ENCODE measurements at places on chromosomes 16 and 17.

GRCh38 chr17:82158825-82159224, 53.8 kb downstream of the CCDC57 start:
- DNase-seq, result no peak

DNA sequence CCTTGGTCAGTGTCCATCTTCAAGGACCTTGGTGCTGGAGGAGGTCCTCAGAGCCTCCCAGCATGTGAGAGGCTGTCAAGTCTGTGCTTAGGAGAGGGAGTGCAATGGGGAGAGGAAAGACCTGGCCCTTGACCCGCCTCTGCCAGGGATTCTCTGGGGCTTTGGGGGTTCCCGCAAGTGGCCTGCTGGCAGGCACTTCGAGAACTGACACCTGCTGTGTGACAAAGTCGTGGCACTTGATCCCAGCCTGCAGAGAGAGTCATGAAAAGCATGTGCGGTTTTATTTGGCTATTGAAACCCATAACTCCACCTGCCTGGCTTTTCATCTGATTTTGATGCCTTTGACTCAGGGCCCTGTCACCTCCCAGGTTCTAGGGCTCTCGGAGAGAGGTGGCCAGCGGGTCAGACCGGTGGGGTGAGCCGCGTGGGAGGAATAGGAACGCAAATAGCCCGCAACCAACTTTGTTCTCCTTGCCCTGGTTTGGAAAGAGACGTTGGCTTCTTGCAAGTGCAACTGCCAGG, 42.8 kb upstream of the GSE1 start:
- DNase-seq, result no peak

GRCh38 chr17:64085650-64086005, 44.3 kb downstream of the ERN1 start:
- DNase-seq, result no peak

DNA sequence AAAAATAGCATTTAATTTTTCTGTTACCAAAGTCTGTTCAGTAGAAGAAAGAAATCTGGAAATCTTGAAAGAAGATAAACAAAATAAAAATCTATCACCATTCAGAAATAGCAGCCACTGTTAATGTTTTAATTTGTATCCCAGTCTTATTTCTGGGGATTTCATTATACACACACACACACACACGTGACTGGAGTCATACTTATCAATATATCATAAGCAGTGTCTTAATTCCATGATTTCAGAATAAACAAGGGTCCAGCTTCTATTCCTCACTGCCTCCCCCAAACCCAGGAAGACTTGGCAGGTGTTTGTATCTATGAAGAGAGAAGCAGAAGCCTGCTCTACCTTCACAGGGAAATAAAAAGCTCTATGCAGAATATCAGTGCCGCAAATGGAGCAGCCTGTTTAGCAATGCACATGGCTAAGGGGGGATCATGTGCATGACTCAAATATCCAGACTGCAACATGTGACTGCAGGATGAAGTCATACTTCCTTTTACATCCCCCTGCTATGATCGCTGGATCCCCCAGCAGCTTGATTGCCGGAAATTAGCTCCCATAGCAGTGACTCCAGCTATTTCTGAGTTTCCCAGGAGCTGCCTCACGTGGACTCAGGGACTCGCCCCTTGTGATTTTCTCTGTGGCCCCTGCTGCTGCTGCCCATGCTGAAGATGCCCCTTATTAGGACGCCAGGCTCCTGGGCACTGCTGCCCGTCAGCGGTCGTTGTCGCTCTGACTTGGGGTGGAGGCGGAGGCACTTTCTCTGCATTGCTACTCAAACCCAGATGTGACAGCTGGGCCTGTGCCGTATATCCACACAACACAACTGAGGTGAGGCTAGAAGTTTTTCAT, 341.0 kb downstream of the CPPED1 start:
- no peak for DNase-seq

DNA sequence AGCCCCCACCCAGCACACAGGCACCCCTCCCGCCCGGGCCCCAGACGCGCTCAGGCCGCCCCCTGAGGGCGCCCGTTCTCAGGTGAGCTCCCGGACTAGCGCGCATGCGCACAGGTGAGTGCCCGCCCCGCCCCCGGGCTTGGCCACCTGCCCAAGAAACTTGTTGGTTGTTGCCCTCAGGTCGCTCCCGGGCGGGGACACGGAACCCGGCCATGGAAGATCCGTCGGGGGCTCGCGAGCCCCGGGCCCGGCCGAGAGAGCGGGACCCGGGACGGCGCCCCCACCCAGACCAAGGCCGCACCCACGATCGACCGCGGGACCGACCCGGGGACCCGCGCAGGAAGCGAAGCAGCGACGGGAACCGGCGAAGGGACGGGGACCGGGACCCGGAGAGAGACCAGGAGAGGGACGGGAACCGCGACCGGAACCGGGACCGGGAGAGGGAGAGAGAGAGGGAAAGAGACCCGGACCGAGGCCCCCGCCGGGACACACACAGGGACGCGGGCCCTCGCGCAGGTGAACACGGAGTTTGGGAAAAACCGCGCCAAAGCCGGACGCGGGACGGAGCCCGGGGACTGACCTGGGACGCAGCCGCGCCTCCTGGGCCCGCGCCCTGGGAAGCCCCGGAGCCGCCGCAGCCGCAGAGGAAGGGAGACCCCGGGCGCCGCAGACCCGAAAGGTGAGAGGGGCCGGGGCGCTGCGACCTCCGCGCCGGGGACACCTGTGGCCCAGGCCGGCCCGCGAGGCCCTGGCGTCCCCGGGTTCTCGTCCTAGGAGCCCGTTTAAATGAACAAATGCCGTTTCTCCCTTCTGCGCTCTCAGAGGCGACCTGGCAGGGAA, at the start of gene MARVELD3:
MARVELD3 (plus strand) TSS at position 167 of the 840 bp plus-strand sequence; CDS start at position 213, 46 bp downstream.
- no peak for DNase-seq

DNA sequence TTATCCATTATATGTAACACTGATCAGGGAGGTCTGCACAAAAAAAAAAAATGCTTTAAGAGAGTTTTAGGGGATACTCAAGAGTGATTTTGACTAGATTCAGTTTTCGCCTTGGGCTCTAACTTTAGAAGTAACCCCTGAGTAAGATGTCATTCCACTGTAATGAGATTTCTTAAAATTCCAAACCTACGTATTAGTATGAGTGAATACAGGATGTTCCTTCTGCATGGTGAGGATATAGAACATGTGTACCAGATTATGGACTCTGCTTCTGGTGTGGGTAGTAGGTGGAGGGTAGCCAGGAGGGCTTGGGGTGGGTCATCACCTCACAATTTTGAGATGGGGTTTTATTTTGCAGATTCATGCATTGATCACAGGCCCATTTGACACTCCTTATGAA, 4.3 kb downstream of the UBE2Z start:
- DNase-seq, result no peak

GRCh38 chr17:7356756-7357155, 1.8 kb downstream of the TMEM95 start:
- DNase-seq, result no peak

- peak; percentile 78 for DNase-seq
Observed at GRCh38 chr17:5249615-5250014, 15.0 kb upstream of the SCIMP start.

GRCh38 chr16:3873482-3874173, 6.9 kb downstream of the CREBBP start:
- DNase-seq, result no peak

GRCh38 chr16:29745853-29746345, at the start of gene C16orf54:
TSS of gene C16orf54 (minus strand) at chr16:29745990. CDS start at chr16:29744951, 1,039 bp downstream.
- peak; percentile 80 for DNase-seq

- DNase-seq, result no peak
Observed at GRCh38 chr17:17361867-17362539, 58.8 kb downstream of the NT5M start.

GRCh38 chr16:25796239-25796638, 104.5 kb downstream of the HS3ST4 start:
- DNase-seq, result no peak

GRCh38 chr17:50218071-50218759, 16.8 kb upstream of the COL1A1 start:
- no peak for DNase-seq

GRCh38 chr16:1311738-1312466, 2.5 kb downstream of the UBE2I start:
- DNase-seq, result no peak

DNA sequence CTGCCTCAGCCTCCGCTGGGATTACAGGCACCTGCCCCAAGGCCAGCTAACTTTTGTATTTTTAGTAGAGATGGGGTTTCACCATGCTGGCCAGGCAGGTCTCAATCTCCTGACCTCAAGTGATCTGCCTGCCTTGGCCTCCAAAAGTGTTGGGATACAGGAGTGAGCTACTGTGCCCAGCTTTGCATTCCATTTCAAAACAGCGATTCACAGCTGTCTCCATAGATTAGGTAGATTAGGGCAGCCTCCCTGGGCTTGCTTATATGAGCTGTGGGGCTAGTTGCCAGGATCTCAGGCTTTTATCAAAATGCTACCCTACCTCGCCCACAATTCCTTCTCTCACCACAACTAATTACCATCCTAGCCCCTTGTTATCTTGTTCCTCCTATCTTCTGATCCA, 176.4 kb upstream of the ZKSCAN2 start:
- no peak for DNase-seq

DNA sequence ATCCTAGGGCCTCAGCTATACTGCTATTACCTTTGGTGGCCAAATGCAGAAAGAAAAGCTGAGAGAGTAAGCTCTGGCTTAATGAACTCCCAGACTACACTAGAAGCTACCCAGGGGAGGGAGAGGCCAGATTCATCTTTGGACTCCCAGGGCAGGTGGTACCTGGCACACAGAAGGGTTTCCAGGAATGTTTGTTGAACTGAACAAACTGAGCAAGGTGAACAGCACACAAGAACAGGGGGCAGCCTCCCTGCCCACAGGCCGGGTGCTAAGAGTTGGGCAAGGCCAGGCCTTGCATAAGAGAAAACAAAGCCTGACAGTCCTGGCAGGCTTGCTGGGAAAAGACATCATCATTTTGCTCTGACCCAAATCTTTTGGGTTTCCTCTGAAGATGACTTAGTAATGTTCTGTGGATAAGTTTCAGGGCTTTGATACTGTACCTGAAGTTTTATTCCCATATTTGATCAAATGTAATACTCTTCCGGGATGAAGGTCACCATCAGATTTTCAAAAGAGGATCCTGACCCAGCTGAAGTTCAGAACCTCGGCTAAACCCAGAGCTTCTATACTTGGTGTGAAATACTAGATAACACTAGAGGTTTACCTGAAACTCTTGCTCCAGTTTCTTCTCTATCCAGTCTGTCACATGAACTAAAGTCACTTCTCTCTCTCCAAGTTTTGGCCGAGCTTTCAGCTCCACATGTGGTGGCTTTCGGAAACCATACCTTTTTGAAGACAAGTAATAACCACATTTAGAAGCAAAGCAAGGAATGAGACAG, 20.5 kb upstream of the ERN1 start:
- no peak for DNase-seq

GRCh38 chr16:3651461-3652372, 2.8 kb upstream of the DNASE1 start:
- no peak for DNase-seq

DNA sequence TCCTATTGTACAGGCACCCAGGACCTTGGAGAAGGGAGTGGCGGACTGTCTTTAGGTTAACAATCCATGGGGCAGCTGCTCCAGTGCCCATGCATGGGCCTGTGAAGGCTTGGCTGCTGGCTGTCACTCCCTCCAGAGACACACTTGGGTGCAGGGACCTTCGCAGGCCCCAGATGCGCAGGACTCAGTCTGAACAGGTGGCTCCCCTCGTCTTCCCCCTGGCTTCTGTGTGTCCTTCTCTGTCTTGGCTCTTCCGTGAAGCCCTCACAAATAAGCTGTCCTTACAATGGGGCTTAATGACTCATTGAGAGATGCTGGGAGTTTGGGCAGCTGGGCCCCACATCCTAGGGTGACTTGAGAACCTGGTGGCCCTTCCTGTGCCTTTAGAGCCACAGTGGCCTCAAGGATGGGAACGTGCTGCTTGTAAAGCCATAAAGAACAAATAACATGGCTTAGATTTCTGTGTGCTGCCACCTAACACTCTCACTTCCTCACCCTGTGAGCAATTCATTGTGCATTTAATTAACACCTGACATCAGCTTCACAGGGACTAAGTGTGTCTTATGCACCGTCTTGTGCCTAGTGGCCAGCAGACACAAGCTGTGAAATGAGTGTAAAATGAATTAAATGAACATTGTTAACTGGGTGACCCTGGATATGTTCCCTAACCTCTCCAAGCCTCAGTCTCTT, 340.7 kb downstream of the SNX29 start:
- DNase-seq, result no peak

- no peak for DNase-seq
Observed at GRCh38 chr17:74427048-74427762, 4.7 kb upstream of the GPRC5C start.

DNA sequence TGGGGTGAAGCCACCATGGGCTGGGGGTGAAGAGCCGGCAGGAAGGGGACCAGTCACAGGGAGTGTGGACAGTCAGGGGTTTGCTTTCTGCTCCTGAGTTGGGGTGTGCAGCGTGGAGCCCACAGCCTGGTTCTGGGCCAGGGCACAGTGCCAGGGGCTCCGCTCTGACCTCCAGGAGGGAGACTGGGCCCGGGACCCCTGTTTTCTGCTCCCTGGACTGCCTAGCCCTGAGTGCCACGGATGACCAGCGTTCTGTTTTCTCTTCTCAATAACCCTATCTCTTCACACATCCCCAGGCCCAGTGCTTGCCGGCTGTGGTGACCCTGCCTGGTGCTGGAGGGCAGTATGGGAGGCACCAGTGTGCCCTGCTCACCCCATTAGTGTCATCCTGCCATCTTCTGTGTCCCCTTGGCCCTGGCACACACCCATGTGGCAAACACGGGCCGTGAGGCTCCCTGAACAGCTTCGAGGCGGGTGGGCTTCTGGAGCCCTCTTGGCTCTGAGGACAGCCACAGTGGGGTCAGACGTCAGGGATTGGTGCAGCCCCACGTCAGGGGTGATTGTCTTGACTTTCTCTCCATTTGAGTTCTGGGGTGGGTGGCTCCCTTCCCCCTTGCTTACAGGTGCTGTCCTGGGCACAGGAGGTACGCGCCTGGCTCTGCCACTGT, 1.1 kb downstream of the CEMP1 start:
- DNase-seq, result no peak

DNA sequence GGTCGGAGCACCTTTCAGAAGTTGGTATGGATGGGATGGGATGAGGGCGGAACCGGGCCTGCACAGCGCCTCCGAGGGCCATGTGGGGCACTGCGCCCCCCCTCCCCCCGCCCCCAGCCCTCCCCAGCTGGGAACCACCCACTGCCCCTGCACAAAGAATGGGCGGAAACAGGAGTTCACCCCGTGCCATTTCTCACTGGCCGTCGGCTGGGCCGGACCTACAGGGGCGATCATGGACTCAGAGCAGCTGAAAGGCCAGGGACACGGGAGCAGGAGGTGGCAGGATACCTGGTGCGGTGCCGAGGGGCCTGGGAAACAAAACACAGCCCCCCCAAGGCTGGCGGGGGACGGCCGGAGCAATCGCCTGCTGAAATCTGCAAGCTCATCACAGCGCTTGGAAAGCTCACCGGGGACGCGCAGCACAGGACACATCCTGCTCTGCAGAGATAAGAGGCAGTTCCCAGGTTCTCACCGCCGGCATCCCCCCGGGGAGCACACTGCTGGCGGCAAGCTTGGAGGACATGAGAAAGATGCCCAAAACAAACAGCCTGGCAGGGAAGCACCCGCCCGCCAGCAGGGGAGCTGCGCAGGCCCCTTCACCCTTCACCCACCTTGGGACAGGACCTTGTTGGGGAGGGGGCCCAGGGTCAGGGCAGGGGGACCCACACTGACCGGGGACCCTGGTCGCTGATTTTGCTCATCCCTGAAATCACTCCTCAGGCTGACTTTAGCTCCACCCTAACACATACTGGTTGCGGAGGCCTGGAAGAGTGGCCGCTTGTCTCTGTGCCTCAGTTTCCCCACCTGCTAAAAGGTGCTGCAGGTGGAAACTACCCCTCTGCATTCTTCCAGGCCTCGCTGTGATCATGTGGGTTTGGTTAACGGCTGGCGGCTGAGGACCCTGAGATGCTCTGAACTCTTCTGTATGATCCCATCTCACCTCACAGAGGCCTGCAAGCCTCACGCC, 263.9 kb downstream of the C16orf95 start:
- DNase-seq, result no peak

- no peak for DNase-seq
Observed at GRCh38 chr17:37493249-37494027, 3.7 kb downstream of the DUSP14 start.
